Mononuclear cell (primary cell): ENCODE measurements at places on chromosomes 3 and 15. TPM values are rescaled to one million over a fixed set of nuclear protein-coding genes. Genes with fewer than 3 reads are reported as not detected.

The CHRNA7 gene
- total RNA-seq, result 2.0 TPM

The PFKFB4 gene
- 11.3 TPM for total RNA-seq

The GRK7 gene
- 0.10 TPM for total RNA-seq

The FGD5 gene
- 0.10 TPM for total RNA-seq

The SNX22 gene
- total RNA-seq, result 4.5 TPM
